ENCODE measurements at places on chromosomes 7 and 10.

GRCh38 chr7:5477126-5477525 is 53.5 kb upstream of the TNRC18 start:
- no peak for DNase-seq

GRCh38 chr10:32972460-32972859 is 14.4 kb upstream of the ITGB1 start:
- DNase-seq: no peak

GRCh38 chr10:79060641-79061255 is 8.0 kb upstream of the ZMIZ1 start:
- no peak for DNase-seq

DNA sequence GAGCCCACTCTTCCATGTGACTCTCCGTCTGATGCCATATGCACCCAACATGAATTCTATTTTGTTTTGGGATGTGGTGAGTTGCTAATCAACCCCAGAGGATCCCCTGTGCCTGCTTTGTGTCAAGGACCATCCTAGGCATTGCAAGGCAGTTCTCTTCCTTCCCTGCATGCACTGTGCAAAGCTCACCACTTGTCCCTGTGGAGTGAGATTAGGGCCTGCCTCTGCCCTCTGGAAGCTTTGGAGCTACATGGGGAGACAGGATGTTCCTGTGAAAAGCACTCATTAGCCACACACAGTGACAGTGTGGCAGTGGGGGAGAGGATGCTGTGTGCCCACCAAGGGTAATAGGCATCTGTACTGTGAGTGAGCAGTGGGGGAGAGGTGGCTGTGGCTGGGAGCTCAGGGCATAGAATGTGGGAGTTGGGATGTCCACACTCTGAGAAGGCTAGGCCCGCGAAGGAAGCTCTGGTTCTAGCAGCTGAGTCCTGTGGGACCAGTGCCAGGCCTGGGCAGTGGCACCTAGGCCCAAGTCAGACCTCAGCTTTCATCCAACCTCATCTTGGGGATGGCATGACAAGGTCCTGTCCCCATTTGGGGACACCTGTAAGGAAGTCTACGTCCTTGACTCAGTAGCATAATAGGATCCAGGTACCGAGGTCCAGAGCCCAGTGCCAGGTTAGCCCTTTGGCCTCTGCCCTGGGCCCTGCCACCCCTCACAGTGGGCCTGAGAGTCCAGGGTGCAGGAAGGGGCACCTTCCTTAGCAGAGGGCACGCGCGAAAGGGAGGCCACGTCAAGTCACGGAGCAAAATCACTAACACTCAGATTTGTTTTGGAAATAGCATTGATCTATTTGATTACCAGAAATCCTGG is 6.6 kb downstream of the ADRA2A start:
- DNase-seq: no peak

DNA sequence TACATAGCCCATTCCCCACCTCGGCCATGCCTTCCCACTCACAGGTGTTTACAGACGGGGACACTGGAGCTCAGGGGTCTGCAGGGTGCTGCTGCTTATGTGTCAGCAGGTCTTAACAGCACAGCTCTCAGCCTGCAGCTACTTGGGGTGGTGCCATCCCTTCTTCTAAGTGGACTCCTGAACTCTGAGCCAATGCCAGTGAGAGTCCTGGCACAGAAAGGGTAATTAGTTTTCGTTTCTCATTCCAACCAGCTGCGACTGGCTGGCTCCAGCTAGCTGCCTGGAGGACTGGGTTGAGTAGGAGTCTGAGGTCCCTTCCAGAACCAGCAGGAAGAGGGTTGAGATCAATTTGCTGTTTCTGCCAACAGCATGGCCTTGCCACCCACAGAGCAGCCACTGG is 88.3 kb upstream of the AGK start:
- DNase-seq: no peak

DNA sequence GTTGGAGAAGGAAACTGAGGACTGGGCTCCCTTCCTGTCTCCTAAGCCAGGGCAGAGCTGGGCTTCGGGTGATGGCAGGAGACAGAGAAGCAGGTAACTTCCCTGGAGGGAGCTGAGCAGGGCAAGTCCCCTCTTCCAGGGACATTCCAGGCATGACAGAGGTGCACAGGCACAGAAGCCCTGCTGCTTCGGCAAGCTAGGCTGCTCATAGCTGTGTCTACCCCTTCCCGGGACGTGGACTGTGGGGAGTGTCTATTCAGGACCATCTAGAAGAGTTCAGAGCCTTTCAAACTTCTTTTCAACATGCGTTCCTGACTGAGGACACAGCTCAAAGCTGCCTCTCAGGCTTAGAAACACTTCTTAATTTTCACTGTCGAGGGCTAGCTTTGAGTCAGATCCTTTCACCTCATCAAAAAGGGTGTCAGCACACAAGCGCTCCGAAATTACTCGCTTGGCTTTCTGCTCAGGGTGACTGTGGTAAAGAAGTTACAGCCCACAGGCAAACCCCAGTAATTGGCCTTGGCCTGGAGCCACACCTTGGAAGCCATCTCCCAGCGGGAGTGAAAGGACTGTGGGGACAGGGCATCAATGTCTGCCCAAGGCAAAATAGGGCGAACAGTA is 63.7 kb upstream of the STEAP1B start:
- DNase-seq: no peak

DNA sequence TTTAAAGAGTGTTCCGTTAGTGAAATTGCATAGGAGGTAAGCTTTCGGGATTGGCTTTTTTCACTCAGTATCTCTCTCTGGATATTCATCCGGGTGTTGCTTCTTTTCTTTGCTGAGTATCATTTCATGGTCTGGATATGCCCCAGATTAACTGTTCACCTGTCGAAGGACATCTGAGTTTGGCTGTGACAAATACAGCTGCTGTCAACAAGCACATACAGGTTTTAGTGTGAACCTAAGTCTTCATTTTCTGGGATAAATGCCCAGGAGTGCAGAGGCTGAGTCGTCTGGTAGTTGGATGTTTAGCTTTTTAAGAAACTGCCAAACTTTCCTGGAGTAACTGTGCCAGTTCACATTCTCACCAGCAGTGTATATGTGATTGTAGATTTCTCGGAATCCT is 5.6 kb downstream of the DOCK1 start:
- no peak for DNase-seq

GRCh38 chr7:102230593-102230992 is 56.1 kb upstream of the SH2B2 start:
- DNase-seq: no peak

DNA sequence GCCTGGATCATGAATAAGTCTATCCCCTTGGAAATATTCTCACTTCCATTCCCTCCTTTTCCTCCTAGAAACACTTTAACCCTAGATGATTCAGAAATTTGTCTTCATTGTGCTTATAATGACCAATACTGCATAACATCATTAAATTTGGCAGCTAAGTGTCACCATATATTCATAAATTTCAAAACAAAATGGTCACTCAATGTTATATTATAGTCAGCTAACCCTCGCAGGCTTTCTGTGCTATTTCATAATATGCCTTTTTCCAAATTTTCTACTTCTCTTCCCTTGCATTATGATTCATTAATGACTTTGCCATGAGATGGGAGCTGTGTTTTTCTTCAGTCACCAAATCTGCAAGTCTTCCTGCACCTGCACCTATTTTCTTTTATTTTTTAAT is 308.3 kb upstream of the AKR1E2 start:
- no peak for DNase-seq

GRCh38 chr10:64156166-64156565 is 635.0 kb downstream of the REEP3 start:
- DNase-seq: no peak

DNA sequence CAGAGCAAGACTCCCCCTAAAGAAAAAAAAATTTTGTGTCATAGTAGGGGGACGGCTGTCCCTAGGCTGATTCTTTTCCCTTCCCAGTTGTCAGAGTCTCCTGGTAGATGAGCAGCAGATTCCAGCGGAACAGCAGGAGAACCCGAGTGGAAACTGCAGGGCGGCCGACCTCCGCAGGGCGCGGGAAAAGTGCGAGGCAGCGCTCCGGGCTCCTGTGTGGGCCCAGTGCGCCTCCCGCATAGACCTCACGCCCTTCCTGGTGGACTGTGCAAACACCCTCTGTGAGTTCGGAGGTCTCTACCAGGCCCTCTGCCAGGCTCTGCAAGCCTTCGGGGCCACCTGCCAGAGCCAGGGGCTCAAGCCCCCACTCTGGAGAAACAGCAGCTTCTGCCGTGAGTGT is 46.0 kb downstream of the ZAN start:
- no peak for DNase-seq

GRCh38 chr10:16777473-16778370 is 39.5 kb downstream of the RSU1 start:
- peak; percentile 27 for DNase-seq

DNA sequence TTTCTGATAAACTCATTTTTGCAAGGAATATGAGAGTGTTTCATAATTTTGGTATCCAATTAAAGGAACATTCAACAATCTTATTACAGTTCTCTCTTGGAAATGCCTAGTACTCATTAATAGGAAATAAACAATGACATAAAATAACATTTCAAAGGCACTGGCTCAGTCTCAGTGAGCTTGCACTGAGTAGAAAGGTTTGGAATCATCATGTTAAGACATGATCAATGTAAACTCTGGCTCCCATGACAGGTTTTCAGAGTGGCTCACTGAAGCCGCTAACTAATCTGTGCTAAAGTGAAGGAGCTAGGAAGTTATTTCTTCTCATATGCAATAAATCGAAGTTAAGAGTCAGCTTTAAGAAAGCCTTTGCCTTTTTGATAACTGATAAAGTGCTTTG is 203.3 kb upstream of the HGF start:
- no peak for DNase-seq

DNA sequence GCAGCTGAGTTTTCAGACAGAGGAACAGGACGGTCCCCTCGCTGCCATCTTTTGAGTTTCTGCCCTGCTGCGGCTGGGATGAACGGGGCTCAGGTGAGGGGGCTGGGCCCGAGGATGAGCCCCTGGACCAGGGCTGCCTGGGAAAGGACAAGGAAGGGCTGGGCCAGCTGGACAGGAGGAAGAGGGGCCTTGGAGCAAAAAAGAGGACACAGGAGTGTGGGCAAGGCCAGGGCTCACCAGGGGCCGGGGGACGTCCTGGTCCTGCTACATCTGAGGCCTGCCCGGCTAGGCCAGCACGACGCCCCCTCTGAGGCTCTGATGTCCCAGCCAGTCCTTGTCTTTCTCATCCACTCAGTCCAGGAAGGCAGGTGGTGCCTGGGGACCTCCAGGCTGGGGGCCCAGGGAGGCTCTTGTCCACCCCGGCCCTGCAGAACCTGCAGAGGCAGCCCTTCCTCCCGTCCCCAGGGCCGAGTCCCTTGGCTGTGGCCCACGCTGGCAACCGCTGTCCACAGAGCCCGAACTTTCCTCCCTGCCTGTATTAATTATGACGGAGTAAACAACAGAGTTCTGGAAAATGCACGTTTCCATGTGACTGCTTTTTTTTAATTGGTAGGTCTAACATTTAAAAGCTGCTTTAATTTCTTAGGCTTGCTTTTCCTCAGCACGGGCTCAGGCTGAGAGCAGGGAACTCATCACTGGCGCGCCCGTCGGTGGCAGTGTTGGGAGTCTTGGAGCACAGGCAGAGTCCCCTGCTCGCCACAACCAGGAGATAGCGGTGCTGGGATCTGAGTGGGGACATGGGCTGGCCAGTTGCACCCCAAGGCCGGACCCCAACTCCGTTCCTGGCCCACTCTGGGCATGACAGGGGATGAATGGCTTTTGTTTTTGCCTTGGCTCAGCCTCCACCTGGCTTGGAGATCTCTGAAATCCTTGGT is 187.7 kb downstream of the ELFN1 start:
- no peak for DNase-seq

- no peak for DNase-seq
Observed at GRCh38 chr7:128872394-128872824, 9.8 kb downstream of the ATP6V1F start.

- no peak for DNase-seq
Observed at GRCh38 chr7:81367326-81367931, 402.4 kb downstream of the HGF start.

DNA sequence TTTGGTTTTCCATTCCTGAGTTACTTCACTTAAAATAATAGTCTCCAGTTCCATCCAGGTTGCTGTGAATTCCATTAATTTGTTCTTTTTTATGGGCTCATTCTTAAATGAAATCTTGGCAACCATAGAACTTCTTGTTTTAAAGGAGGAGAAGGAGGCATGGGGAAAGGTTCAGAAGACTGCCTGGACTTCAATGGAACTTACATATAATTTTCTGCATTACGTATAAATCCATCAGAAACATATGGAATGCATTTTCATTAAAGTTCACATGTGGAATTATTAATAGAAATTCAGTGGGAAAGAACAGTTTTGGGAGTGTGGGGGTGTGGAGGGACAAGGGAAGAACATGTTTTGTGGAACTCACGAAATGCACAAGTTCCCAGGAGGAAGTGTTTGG is 176.6 kb upstream of the PRKCQ start:
- no peak for DNase-seq

GRCh38 chr7:67917437-67917755 is 920.8 kb downstream of the TYW1 start:
- DNase-seq: no peak
